Ovary (tissue), 10 donors: ENCODE measurements at places on chromosomes 5 and 9. TPM values are rescaled to one million over a fixed set of nuclear protein-coding genes. Genes with fewer than 3 reads are reported as not detected.

DNA sequence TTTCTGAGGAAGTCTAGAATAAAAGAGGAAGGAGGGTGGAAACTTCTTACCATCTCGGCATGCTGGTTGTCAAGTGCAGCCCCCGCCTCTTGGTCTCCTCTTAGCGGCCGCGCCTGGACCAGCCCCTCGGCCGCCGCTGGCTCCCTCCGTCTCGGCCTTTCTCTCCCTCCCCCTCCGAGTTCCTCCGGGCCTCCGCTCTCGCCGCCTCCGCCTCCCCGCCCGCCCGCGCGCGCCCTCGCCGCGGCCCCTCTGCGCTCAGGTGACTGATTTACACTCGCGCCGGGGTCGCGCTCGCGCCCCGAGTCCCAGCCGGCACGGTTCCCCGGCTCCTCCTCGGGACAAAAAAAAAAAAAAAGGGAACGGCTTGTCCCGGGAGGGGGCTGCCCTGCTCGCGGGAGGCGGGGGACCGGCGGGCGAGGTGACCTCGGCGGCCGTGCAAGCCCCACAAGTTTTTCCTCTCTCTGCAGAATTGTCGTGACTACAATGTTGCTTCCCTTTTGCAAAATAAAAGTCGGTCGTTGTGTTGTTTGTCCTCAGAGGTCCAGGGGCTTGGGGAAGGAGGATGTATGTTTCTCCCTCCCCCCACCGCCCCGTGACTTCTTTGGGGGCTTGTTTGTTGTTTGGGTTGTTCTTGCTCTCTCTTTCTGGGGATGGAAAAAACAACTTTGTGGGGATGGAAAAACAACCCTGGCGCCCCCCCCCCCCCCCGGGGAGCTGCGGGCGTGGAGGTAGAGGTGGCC, at the start of gene BNC2:
Gene BNC2, minus strand, starts transcription at position 75 of the 740 bp plus-strand sequence. Its CDS starts 22 bp downstream, at position 53.
- peak; percentile 70 for DNase-seq

Gene PKD2L2
- total RNA-seq: not detected

- no peak for DNase-seq
Measured at GRCh38 chr5:133925866-133926488, 42.4 kb downstream of the C5orf15 start.

DNA sequence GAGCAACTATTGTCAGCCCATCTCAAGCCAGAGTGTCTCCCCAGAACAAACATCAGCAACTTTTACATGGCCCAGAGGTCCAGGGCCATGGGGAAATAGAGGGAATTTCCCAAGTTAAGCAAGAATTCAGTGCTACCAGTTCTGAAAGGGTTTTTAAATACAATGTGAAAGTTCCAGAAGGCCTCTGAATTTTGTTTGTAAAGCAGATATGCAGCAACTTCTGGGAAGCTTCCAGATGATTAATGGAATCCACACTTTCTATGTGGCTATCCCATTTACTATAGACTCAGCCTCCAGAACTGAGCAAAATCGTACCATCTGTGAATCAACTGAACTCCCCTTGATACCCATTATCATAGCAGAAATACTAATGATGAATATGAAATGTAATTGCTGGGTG, 93.8 kb downstream of the FEM1C start:
- no peak for DNase-seq

GRCh38 chr5:91390268-91390667, 7.2 kb upstream of the ARRDC3 start:
- no peak for DNase-seq

GRCh38 chr9:106930477-106930876, 67.5 kb downstream of the ZNF462 start:
- no peak for DNase-seq

GRCh38 chr5:37111426-37112382, 137.5 kb downstream of the CPLANE1 start:
- DNase-seq: no peak

GRCh38 chr5:133838286-133838685, 130.1 kb downstream of the C5orf15 start:
- DNase-seq: no peak

- peak; percentile 63 for DNase-seq
Measured at GRCh38 chr5:150636391-150637244, 3.8 kb upstream of the SYNPO start.

DNA sequence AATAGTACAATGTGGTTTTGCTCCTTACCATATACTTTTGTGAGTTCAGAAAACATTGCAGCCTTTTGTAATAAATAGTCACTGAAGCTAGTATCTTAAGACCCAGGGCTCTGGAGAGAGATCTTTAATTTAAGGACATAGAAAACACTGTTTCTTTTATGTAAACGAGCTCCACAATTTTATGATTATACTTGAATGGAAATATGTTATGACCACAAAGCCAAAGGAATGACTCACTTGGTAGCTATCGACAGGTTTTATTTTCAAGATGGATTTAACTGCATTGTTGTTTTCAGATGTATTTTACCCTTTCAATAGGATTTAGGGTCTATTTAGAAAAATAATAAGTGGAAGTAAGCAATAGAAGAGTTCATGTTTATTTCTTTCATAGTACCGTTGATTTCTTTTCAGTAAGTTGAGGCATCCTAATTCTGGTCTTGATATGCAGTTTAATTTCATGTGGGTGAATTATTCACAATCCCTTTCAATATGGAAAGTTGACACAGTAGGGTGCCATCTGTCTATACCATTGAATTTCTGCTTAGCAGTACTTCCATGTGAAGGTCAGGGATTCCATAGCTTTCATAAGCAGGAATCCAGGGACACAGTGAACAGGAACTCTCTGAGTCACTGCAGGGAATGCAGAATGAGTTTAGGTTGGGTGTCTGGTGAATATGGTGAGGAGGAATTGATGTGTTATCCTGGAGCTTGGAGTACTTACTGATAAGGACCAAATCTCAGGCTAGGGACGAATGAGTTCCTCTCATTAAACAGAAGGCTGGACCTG, 157.6 kb downstream of the CD180 start:
- DNase-seq: no peak

DNA sequence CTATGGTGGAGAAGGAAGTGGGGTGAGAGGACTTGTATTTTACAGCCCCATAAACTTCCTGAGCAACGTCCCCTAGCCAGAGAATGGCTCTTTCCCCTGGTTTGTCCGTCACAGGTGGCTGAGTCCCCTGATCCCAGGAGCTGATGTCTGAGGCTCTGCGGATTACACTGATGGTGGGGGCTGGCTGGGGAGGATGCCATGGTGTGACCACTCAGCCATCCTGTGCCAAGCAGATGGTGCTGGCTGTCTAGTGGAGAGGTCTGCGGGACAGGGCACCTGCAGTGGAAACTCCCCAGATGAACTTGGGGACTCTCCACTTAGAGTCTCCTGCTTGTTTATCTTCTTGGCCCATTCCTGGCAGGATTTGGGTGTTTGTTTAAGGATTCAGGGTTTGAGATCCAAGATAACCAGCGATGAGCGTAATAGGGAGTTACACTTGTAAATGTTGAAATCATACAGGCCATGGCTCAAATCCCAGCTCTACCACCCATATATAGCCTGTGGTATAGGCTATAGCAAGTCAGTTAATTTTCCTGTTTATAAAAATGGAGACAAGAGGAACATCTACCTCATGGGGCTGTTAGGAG, 4.7 kb upstream of the PTGS1 start:
- no peak for DNase-seq

Gene GZMA
- 1.8 TPM for total RNA-seq

Gene PCDHGA7
- 6.4 TPM for total RNA-seq
